ENCODE measurements at places on chromosomes 5 and 9.

DNA sequence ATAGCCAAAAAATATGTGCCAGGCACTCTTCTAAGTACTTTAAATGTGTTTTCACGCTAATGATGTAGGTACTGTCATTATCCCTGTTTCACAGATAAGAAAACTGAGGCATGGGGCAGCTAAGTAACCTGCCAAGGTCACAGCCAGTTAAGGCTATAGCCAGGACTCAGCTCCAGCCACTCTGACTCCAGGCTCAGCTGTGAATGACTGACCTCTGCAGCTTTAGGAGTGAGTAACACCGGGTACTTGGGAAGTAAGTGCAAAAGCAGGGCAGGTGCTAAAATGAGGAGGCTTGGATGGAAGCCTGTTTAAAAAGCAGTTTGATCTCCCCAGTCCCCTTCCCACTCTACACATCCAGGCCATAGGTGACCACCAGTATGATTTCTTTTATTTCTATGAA, 10.6 kb upstream of the SHC3 start:
- no peak for DNase-seq

GRCh38 chr9:89481538-89481915, 16.4 kb downstream of the SEMA4D start:
- no peak for DNase-seq

GRCh38 chr9:16848179-16848578, 22.3 kb downstream of the BNC2 start:
- DNase-seq = no peak

GRCh38 chr5:180088561-180088960, 17.0 kb upstream of the RNF130 start:
- DNase-seq = no peak

DNA sequence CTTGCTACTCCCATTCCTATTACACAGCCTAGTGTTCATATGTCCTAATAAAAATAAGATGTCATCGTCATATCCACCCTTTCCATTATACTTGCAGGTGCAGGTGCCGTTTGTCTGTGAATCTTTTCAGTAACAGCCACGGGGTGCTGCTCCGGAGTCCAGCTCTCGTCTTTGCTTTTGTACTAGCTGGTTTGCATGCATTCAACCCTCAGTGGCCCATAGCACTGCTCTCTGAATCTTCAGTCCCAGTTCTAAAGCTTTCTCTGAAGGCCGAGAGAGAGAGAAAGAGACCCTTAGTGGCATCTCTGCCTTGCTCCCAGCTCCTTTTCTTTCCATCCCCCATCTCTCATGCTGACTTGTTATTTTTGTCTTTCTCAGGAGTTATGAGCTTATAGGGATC, 468.5 kb downstream of the TMEM232 start:
- no peak for DNase-seq

GRCh38 chr9:68802525-68803015, 97.5 kb downstream of the PIP5K1B start:
- DNase-seq = no peak

DNA sequence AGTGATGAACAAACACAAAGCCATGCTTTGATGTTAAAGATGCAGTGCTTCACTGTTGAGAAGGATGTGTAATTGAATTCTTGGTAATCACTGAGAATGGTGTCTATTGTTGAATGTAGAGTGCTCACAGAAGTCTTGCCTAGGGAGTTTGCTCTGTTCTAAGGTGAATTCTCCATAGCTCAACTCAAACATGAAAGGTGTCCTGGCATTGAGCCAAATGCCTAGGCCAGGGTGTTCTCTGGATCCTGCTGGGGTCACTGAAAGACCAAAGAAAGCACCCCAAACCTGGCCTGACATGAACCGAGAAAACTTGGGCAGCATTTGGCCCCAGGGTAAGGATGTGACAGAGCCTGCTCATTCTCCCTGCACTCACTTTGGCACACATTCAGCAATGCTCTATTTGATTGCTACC, 217.3 kb downstream of the ARL15 start:
- DNase-seq = no peak

DNA sequence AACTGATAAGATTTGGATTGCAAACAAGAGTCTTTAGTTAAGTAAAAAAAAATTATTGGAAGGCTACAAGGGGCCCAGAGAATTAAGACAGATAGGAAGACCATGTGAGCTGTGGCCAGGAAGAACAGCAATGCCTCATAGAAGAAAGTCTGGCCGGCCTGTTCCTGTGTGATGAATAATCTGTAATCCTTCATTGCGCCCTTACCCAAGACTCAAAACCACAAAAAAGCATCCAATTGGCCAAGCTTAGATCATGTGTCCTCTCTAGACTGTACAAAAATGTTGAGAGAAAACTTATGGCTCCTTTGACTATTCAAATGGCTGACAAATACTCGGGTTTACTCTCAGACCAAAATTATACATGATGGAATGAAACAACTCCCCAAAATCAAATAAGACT, 1383.5 kb downstream of the PTPRD start:
- no peak for DNase-seq

DNA sequence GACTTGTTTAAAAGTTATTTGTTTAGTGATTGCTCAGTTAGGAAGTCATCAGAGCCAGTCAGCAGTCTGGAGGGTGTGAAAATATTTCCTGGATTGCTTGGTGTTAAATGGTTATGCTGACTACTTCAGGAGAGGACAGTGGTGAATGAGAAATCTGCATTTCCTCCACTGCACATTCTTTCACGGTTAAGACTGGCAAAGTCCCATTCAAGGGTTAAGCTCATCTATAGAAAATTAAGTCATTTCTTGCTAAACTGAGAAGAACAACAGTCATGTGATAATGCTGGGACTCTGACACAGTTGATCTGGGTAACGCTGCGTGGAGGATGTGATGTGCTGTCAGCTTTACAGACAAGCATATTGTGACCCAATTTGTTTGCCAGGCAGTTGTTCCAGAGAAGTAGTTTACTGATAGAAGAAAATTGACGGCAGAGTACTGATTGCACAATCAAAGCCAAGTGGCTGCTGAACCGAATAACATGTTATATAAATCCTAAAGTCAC, 80.4 kb downstream of the GRAMD2B start:
- DNase-seq = no peak

- no peak for DNase-seq
These were observed 60.4 kb downstream of the KIAA0825 start for GRCh38 chr5:94558028-94558427.

DNA sequence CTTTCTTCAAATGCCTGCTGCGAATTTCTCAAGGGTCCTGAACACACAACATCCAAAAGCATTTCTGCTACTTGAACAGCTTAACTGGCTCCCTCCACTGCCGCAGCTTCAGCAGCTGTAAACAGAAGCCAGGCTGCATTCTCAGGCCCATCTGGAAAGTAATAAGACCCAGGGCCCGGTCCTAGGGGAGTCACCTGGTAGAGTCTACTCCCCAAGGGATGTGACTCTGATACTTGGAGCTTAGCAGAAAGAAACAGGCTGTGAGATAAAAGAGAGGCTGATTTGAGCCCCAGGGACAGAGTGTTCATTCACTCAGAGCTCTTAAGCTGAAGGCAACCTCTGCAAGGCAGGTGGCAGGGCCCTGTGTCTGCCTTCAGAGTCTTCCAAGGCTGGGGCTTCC, 356.8 kb downstream of the SPOCK1 start:
- no peak for DNase-seq

GRCh38 chr5:2091921-2092320, 209.2 kb upstream of the IRX4 start:
- no peak for DNase-seq

DNA sequence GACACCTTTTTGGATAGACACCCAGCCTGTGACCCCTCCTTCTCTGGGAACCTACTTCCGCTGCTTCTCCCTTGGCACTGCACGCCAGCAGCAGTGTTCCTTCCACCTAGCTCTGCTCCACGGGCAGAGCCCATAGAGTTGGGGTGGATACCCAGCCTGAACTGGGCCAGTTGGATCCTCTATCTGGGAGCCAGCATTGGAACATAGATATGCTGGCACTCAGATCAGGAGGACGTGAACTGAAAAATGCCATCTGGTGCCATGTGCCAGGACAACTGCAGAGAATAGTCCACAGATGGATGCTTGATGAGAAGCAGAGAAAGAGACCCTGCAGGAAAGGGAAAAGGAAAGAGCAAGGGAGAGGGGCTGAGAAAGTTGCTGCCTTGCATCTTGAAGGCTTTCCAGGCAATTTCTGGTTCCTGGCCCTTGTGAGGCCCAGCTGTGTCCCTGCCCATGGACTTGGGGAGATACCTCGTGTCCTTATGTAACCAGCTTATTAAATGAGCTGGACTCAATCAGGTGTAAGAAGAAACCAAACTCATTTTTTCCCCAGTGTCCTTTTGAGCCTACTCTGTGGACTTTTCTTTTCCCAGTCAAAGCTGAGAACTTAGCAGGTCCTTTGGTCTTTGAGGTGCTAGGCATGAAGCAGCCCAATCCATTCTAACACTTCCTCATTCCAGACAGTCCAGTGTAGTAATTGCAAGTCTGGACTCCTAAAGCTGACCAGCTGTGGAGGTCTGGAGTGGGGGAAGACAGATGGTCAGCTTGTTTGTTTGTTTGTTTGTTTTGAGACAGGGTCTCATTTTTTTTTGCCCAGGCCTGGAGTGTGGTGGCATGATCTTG, 39.1 kb downstream of the ANGPTL2 start:
- no peak for DNase-seq

DNA sequence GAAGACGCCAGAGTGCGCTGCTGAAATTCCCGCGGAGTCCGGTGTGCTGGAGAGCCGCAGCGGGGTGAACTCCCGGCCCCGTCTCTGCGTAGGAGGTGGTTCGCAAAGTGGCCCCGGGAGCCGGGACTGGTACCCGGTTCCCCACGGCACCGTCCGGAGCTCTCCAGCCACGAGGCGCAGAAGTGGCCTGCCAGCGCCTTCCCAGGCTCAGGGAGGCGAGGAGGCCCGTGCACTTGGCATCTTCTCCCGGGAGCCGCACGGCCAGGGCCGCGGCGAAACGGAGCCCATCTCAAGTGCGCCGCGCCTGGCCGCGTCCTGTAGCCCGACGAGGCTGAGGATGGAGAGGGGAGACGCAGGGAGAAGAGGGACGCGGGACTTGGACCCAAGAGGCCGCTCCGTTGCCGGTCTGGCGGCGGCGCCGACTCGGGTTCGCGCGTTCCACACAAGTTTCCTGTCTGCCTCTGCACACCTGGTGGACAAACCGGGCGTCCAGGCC, 1.1 kb upstream of the IRX1 start:
- no peak for DNase-seq

DNA sequence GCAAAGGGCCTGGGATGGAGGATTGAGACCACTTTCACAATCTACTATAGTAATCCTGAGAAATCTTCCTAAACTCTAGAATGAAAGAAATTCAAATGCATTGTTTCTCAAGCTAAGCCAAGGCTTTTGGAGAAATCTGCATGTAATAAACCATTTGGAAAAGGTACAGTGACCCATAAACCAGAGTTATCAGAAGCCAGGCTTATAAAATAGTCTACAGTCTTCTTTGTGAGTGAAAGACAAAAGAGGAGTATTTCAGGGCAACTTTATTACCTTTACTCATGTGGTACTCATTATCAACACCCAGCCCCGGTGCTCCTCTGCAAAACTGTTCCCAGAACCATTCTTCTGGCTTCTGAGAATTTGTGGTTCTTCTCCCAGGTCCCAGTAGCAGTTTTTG, 87.0 kb downstream of the GALNT10 start:
- no peak for DNase-seq

- DNase-seq = peak; percentile 25
These were observed 46.6 kb downstream of the RAB3C start for GRCh38 chr5:58629271-58630159.

- no peak for DNase-seq
These were observed 19.2 kb upstream of the ERBIN start for GRCh38 chr5:65907135-65907534.

DNA sequence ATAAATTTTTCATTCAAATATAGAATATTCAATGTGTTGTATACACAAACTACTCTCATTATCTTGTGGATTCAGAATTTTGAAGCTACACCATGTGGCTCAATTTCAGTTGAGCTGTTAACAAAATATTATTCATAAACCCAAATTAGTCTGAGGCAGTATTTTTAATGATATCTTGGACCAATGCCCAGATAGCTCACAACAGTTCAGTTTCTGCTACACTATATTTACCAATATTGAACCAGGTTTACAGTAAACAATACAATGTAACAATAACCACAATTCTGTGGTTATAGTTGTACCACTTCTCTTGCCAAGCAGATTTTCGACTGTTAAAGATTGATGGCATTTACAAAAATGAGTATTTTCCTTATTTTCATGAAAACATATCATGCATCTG, 99.9 kb downstream of the SSBP2 start:
- no peak for DNase-seq

DNA sequence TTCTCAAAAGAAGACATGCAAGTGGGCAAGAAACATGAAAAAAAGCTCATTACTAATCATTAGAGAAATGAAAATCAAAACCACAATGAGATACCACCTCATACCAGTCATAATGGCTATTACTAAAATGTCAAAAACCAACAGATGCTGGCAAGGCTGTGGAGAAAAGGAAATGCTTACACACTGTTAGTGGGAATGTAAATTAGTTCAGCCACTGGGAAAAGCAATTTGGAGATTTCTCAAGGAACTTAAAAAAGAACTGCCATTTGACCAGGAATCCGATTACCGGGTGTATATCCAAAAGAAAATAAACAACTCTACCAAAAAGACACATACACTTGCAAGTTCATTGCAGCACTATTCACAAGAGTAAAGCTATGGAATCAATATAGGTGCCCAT, 595.4 kb upstream of the RIOK2 start:
- no peak for DNase-seq

DNA sequence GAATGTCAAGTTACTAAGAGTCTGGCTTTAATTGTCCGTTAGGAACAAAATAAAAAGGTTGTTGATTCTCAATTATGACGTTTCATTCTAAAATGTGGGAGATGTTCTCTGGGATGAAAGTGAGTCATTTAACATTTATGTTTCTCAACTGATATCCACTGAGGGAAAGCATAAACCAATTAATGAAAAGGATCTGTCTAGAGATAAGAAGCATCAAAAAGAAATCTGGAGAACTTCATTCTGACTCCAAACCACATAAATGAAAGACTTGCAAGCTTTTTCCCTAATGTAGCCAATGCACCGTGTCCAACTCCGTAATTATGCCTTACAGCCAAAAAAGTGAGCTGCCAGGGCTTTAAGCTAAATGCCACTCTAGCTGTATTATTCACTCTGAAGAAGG, 654.2 kb downstream of the TLE1 start:
- no peak for DNase-seq

DNA sequence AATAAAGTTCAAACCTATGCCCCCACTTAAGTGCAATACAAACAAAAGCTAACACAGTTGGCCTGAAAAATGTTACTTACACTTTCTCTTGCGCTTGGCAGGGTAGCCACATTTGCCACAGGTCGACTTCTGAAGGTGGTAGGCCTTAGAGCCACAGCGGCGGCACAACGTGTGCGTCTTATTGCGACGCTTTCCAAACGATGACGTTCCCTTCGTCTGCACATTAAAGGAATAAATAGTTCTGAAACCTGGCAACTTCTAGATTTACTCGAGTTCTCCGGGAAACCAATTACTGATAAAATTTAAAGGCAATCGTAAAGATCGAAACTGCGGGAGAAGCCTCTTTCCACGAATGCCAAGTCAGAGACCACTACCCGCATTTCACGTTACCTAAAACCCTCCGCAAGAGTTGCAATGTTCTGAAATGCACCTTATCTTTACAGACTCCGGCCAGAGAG, 602 bp downstream of the RPL37 start:
- DNase-seq = no peak

All from CMK (cell line).